Left ventricle myocardium inferior (tissue), 1 donor: ENCODE measurements at places on chromosomes 12 and 14. TPM values are rescaled to one million over a fixed set of nuclear protein-coding genes. Genes with fewer than 3 reads are reported as not detected.

GRCh38 chr14:92624764-92625163 lies 111.2 kb downstream of the RIN3 start:
- no peak for DNase-seq

DNA sequence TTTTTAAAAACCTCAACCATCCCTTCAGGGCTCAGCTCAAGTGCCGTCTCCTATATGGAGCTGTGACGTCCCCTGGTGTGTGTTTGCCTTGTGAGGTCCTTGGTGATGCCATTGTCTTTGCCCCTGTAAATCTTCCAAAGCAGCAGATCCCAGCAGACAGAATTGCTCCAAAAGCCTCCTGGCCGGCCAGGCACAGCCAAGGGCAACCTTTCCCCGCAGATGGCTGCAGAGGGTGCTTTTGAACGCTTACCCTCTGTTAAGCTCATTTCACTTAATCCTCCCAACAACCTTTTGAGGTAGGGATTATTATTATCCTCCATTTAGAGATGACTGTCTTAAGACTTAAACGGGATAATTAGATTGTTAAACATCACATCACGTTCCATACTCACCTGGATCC lies 51.4 kb downstream of the RFX4 start:
- no peak for DNase-seq

- no peak for DNase-seq
These were observed 89.3 kb downstream of the NTN4 start for GRCh38 chr12:95701275-95701674.

DNA sequence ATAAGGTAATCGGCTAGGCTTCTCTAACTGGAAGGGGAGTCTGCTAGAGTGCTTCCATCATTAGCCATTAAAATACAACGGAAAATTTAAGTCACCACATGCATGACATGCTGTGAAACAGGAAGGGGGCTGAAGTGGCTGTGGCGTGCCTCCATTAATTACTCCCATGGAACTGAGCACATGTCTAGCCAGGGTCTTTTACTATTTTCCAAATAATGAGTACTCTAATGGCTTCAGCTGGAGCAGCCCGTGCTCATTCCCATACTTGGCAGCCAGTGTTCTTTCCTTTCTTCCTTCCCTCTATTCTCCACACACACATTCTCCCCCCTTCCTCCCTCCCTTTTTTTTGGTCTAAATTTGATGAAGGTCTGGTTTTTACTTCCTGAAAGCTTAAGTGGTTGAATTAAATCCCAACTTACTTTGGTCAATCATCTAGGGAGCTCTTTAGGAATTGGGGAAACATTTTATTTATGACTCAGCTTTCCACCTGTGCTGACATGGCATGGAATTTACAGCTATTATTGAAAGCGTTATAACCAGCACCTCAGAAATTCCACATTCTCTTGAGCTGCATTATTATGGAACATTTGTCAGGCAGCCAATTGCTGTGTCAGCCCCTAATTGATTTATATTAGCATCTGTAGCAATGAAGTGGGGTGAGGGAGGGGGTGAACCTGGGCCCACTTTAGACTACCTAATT lies 72.3 kb downstream of the LRIG3 start:
- no peak for DNase-seq

DNA sequence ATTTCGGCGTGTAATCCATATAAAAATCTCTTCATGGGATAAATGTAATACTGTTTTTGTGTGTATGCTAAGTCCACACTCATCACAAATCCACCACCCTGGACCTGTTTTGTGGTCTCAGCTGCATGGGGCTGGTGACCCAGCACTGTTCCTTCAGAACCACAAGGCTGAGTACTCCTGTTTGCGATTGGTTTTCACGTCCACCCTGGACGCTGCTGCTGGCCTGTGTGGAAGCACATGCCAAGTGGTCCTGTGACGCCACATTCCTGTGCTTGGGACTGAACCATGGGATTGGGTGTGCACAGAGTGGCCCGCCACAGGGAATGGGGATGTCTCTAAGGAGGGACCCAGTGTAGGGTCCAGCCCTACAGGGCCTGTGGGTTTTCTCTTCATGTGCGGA lies 4.3 kb downstream of the PUS1 start:
- DNase-seq: no peak

DNA sequence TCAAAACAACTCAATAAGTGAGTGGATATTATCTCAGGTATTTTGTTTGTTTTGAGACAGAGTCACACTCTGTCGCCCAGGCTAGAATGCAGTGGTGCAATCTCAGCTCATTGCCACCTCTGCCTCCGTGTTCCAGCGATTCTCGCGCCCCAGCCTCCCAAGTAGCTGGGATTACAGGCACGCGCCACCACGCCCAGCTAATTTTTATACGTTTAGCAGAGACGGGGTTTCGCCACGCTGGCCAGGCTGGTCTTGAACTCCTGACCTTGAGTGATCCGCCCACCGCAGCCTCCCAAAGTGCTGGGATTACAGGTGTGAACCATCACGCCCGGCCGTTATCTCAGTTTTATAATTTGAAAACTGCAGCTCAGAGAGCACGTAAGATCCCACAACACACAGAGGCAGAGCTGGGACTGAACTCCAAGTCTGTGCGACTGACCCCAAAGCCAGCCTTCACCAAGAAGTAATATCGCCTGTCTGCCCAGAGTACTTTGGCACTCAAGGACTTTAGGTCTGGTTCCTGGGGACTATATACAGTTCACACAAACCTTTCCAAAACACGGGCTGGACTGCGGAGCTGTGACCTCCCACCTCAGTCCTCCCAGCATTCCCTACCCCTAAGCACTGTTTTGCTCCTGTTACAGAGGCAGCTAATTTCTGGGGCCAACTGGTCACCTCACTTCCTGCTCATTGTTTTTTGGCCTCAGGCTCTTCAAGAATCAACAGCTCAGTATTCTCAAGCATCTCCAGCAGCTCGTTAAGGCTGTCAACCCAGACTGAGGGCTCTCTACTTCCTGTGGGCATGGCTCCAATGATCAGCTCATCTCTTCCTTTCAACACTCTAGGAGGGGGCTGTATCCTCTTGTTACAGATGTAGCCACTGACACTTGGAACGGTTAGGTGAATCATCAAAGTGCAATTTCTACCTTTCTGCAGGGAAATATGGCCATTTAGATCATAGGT lies 22.5 kb downstream of the TESC start:
- no peak for DNase-seq

GRCh38 chr14:68282479-68283377 lies 463.1 kb downstream of the RAD51B start:
- DNase-seq: no peak

- DNase-seq: no peak
These were observed 53.5 kb downstream of the RAB35 start for GRCh38 chr12:120062976-120063579.

DNA sequence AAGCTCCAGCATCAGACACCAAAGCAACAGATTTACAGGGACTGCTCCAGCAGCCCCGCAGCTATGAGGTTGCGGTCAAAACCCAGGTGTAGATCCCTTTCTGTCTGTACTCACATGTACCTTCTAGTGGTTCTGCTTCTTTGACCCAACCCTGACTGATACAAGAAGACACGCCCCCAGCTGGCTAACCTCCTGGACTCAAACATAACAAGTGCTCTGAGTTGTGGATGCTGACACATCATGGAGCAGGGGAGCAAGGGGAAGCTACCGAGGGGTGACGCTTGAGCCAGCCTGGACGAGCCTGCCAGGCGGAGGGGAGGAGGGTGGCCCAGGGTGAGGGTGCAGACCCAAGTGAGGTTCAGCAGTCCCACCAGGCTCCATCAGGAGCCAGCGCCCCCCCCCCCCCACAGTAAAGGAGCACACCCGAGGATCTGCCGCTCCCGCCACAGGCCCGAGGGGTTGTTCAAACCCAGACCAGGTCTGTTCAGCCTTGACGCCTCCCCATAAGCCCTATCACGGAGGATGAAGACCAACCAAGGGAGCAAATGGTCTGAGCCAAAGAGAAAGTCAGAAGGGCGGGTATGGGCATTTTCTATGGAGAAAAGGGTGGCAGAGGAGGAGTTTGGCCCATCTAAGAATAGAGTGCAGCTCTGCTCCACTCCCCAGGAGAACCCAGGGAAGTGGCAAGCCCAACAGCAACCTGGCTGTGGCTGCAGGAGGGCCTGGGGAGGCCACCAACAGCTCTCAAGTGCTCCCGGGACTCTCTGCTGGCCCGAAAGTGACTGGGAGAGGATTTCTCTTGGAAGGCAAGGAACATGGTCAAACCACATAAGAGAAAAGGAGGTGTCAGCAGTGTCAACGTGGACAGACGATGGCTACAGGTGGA lies 229.4 kb downstream of the BCL11B start:
- no peak for DNase-seq

The LALBA gene
- total RNA-seq: not detected

The PMCH gene
- not detected for total RNA-seq

The SLC7A7 gene
- total RNA-seq: 4.6 TPM
